NCI-H774 (cell line): ENCODE measurements at places on chromosomes 12 and 14.
A peak's percentile ranks its signal among the peaks of the same experiment; 100 is the strongest.

GRCh38 chr14:36521598-36522345 lies 1.7 kb upstream of the NKX2-1 start:
- no peak for DNase-seq

DNA sequence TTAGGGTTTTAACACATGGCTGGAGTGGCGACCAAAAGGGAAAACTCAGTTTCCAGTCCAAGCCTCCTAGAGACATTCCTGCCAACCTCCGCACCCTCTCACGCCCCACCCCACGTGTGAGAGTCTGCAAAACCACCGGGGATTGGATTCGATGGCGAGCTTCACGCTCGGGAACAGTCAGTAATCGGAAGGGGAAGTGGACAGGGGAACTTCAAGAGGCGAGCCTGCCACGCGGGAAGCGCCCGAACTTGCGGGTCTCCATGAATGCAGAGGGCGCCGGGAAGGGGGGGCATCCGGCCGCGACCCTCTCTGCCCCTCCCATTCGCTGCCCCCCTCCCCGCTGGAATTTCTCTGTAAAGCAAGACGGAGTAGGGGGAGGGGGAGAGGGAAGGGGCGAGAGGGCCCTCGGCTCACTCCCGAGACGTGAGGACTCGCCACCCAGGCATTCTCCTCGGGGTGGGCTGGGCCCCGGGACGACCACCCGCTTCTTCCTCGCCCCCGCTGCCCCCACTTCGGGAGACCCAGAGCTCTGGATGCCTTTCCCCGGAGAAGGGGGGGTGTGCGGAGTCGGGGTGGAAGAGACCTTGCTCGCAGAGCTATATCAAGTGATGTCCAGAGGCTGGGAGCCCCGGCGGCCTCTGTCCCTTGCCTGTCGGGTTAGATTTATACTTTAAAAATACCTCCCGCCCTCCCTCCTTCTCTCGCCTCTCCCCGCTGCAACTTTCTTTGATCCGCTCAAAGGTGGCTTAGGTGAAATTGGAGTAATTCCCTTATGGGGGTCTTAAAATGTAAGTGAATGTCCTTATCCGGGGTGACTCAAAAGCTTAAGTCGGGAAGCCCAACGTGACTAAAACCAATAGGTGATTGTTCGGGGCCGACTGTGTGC lies 2.5 kb upstream of the CCND2 start:
- no peak for DNase-seq

- no peak for DNase-seq
Measured at GRCh38 chr12:3028108-3028507, 49.1 kb upstream of the TSPAN9 start.

GRCh38 chr12:92145731-92146496 lies at the start of gene BTG1:
Gene BTG1 (minus strand): TSS chr12:92145846. CDS start chr12:92145535, 311 bp downstream.
- DNase-seq = peak; percentile 100

DNA sequence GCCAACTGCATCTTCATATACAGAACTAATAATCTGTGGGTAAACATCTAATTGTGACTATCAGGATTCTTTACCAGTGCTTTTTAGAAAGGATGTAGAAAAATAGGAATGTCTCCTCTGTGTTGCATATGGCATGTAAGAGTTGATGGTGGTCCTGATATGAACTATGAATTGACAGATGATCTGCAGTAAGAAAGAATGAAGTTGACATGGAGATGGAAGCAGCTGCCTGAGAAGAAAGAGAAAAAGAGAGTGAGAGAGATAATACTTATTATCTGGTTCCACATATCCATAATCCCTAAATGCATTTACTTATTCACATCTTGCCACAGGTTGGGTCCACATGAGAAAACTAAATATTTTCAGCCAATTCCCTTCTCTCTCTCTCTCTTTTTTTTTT lies 1022.9 kb downstream of the SLC6A15 start:
- DNase-seq = no peak

DNA sequence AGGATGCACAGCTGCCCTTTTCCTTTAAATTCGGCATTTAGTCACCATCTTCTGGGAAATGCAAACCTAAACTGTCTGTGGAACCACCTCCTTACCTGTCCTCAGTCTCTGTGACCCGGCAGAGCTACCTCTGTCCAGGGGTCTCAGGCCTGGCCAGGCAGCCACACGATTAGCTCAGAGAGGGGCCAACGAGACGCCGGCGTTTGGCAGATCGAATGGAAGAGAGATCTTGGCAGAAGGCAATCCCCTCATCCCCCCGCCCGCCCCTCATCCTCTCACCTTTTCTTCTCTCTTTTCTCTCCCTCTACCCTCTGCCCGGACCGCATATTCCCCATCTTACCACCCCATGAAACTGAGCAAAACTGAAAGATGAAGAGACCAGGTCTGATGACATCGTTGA lies 101.0 kb downstream of the PIWIL1 start:
- no peak for DNase-seq

GRCh38 chr12:78886719-78887407 lies 22.3 kb downstream of the SYT1 start:
- no peak for DNase-seq

GRCh38 chr12:94239332-94239993 lies 91.1 kb downstream of the PLXNC1 start:
- DNase-seq = no peak

- DNase-seq = no peak
Measured at GRCh38 chr12:93790472-93791152, 113.4 kb downstream of the CRADD start.

- no peak for DNase-seq
Measured at GRCh38 chr12:232731-233614, 19.0 kb upstream of the SLC6A12 start.

DNA sequence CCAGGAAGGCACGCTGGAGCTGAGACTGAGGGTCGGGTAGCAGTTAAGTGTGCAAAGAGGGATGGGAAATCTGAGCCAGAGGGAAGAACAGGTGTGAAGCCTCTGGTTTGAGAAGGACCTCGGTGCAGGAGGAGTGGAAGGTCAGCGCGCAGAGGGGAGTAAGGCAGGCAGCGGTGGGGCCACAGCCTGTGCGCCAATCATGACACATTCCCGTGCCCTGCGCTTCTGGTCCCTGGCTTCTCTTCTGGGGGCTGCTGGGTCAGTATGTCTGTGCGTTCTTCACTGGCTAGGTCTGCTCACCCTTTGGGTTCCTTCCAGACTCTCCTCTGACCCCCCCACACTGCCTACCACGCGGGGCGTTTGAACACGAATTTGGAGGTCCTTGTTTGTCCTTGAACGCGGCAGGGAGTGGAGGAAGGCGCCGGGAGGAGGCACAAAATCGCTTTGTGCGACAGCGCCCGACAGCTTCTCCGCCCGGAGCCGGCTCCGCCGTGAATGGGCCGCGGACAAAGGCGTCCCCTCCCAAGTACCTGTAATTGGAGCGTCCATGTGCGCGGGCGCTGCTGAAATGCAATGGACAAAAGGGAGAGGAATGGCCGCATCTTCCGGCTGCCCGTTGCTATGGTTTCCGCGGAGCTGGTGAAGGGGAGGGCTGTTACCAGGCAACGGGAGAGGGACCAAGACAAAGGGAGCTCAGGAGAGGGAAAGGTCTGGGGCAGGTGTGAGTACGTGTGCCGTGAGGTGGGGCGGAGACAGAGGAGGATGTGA lies 207.2 kb upstream of the SRRM4 start:
- peak; percentile 96 for DNase-seq

DNA sequence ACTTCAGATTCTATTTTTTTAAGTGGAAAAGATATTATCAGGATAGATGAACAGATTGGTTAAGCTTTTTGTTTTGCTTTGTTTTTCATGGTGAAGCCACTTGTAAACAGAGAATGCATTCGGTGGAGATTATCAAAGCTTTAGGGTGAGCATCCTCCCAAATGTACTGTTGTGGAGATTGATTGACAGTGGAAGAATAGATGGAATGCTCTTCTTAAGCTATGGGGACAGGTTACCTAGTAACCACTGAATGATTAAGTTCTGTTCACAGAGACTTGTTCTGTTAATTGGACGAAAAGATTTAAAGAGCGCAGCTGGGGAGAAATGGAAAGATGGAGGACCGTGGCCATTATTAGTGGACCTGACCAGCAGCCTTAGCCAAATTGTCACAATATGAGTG lies 21.8 kb upstream of the SPATA7 start:
- no peak for DNase-seq

GRCh38 chr12:124995200-124995961 lies 1.9 kb downstream of the BRI3BP start:
- DNase-seq = no peak
